ENCODE measurements at places on chromosomes 11 and 22. TPM values are rescaled to one million over a fixed set of nuclear protein-coding genes. Genes with fewer than 3 reads are reported as not detected.

GRCh38 chr22:44522526-44523170 is 24.6 kb upstream of the RTL6 start:
- DNase-seq: peak; percentile 77

GRCh38 chr11:37929100-37929653 is 1331.1 kb upstream of the RAG2 start:
- no peak for DNase-seq

- no peak for DNase-seq
Measured at GRCh38 chr22:38305471-38306448, 11.5 kb downstream of the CSNK1E start.

DNA sequence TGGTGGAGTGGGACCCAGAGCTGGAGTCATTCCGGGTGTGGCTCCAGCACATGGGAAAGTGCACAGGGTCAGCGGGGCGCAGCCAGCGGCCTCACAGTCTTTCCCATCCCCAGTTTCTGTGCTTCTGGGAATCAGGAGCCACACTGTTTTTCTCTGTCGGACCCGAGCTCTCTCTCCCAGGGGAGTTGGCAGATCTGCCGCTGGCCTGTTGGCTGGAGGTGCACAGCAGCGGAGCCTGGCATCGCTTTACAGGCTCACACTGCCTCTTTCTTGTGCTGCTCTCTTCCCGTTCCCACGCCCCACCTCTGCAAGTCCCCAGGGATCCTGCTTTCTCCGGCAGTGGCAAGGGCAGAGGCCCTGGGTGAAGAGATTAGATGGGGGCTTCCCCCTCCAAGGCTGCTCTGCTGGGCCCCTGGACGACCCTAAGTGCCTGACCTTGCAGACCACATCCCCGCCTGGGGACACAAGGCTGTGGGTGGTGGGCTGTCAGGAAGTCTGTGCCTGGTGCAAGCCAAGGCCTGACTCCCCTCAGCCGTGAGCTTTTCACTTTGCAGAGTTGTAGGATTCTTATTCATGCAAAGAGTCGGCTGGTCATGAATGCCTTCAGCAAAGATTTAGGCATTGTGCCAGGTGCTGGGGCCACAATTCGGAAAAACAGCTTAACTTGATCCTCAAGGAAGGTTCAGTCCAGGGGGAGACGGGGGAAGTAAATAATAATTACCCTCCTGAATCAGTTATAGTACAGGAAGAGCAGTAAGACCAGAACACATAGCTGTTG is 116.3 kb downstream of the TIMP3 start:
- no peak for DNase-seq

- no peak for DNase-seq
Measured at GRCh38 chr11:28448186-28448585, 340.0 kb downstream of the METTL15 start.

GRCh38 chr11:61731952-61732675 is 20.3 kb upstream of the MYRF start:
- DNase-seq: no peak

- DNase-seq: no peak
Measured at GRCh38 chr22:32583074-32583682, 108.6 kb downstream of the FBXO7 start.

DNA sequence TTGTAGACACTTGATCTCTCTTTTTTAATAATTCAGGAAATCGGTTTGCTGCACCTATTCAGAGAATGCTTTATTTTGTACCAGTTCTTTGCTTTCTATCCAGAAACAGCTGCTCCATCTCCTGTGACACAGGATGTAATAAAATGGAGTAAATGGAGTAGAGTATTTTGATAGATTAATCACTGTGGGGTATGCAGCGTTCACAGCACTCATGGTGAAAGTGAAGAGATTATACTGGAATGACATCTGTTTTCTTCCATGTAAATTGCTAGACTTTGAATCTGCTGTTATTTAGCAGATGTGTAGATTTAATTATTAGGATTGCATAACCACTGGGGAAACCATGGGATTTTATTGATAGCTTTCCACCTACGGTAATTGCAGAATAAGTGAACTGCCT is 227.3 kb upstream of the ARHGAP42 start:
- no peak for DNase-seq

DNA sequence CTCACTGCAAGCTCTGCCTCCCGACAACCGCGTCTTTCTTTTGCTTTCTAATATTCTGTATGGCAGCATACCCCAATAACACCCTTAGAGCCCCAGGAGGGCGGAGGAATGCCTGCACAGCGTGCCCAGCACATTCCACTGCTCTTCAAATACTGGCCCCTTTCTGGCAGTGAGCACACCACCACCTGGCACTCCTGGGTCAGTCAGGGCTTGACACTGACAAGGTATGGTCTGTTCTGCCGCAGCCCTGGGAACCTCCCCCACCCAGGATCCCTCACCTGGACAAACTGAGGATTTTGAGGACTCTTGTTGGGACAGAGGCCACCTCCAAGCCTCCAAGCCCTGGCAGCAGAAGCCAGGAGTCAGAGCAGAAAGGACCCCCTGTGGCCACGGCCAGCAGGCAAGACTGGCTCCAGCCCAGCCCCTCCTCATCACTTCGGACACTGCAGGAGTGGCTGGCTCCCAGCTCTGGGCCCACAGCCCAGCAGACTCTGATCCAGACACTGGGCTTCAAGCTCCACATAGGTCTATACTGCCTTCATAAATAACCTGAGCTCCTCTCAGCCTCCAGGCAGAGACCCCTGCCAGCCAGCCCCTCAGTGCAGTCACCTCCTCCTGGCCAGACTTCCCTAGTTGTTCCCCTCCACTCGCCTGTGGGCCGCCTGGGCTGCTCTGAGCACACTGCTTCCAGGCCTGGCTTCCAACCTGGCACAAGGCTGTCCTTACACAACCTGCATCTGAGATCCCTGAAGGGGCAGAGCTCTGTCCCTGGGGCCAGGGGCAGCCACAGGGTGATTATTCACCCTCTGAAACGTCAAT is 14.5 kb downstream of the CARS1 start:
- no peak for DNase-seq

DNA sequence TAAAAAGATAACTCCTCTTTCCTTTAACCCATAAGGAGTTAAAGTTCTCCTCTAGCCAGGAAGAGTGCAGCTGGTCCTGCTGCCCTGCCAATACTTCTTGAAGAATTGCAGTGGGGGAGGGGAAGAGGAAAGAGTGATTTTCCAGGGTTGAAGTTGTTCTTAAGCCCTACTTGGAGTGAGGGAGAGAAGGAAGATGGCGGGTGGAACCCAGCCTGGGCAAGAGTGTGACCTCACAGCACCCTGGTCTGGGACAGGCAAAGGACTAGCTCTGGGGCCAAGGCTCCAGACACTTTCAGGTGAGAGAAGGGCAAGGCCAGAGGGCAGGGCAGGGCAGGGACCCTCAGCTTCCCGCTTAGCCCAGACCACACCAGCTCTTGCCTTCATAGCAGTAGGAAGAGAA is 6.6 kb downstream of the TNKS1BP1 start:
- DNase-seq: no peak

- no peak for DNase-seq
Measured at GRCh38 chr22:18067121-18067520, 10.7 kb upstream of the PEX26 start.

DNA sequence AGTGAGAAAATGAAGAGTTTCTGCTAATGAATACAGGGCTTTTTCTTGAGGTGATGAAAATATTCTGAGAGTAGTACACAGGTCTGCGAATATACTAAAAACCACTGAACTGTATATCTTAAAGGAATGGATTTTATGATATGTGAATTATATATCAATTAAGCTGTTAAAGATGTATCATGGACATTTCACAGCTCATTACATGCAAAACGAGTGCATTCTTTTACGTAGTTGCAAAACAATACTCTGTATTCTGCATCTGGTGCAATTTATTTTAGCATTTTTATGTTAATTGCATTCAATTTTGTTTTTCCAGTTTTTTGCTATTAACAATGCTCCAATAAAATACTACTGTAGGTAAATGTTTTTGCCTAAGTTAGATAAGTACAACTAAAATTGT is 411.6 kb downstream of the DYNC2H1 start:
- DNase-seq: no peak

The EPS8L2 gene
- total RNA-seq: 5.6 TPM

The BATF2 gene
- 5.1 TPM for total RNA-seq

The QSER1 gene
- 18.9 TPM for total RNA-seq

The OR52W1 gene
- not detected for total RNA-seq

The AMPD3 gene
- 5.1 TPM for total RNA-seq

The ZNRF3 gene
- 29.7 TPM for total RNA-seq
